ENCODE measurements at places on chromosomes 2 and 18.
A peak's percentile ranks its signal among the peaks of the same experiment; 100 is the strongest.

DNA sequence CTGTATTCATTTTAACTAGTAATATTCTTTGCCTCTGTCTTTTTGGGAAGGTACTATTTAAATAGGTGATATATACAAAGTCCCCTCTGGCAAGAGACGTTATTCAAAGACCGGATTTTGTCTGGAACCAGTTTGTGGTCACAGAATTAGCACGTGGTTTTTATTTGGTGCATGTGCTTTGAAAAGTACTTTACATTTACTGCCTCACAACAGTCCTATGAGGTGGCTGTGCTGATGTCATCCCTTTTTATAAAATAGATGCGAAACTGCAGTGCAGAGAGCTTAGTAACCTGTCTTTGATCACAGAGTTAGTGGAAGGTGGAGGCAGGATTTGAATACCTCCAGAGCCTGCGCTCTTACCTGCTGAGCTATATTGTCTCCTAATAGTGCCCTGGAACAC, 4.0 kb downstream of the LPIN1 start:
- DNase-seq: peak; percentile 68

GRCh38 chr2:100126201-100126600, 16.2 kb downstream of the AFF3 start:
- no peak for DNase-seq

DNA sequence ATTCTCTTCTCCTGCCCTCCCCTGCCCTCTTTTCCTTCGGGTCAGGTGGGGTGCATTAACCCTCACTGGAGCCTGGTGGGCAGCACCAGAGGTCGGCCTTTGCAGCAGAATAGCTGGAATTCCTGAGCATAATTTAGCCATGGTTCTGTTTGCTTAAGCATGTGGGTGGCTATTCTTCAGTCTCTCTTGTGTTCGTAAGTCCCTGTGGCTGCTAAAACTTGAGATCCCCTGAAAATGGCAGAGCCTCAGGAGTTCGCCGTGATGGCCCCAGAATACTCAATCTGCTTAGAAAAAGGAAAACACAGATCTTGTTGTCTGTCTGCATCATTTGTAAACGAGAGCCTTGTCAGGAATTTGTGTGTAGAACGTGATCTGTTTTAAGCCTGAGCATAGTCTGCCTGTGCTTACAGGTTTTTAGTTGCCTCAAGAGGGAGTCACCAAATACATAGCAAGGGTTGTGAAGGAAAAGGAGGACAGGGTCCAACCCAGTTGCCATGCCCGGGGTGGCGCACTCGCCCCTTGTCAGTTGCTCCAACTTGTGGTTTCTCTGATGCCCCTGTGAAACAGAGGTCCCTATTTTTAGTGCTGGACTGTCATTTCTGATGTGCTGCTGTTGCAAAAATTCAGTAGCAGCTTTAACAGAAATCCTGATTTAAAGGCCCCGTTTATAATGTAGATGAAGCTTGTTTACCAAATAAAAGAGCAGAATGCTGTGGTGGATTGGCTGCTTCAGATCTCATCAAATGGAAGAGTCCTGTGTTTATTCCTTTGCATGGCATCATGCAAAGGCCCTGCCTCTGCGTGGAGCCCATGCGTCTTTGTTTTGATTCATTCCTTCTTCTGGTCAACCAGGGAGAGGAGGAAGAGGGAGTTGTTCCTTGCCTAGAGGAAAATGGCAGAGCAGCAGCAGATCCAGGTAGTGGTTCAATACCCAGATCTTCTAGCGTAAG, 74.8 kb downstream of the WDSUB1 start:
- DNase-seq: no peak

DNA sequence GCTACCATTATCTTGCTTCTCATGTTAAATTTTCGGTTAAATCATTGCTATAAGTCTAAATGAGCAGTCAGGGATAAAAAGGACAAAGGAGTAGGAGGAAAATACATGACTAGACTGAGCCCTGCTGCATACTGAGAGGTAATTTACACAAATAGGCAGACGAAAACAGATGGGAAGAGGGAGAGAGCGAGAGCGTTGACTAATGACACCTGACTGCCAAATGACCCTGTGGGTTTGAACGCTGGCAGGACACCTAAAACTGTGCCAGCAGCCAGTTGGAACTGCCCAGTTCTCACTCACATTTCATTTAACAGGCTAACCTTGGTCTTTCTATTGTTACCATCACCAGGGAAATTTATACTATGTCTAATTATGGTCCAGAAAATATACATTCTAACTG, 978.2 kb downstream of the CPS1 start:
- no peak for DNase-seq

DNA sequence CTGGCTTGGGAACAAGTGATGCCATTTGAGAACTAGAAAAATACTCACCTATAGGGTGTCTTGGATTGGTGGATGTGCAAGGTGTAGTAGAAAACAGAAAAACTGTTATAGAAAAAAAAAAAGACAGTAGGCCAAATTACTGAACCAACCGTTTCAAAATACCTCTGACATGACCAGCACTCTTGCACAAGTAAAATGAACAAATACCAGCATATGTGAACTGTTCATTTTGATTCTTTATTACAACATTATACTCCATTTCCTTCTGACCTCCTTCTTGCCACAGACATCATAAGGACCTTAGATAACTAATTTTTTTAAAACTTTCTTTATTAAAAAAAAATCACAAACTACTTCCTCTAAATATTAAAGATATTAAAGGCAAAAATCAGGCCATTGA, 125.5 kb downstream of the ATAD2B start:
- no peak for DNase-seq

DNA sequence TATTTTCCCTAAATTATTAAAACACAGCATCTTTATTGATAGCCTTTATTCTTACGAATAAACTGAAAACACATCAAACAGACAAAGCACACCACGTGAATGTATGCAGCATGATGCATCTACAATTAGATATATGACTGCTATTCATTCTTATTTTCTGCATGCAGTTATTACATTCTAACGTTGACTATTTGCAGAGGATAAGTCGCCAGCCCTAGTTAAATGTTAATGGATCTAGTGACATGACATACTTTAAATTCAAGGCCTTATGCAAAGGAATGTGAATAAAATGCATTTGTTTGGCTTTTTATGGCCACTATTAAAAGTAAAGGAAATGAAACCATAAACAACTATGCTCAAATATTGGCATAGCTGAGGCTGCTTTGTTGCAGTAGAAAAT, 172.4 kb downstream of the MAP2 start:
- no peak for DNase-seq

DNA sequence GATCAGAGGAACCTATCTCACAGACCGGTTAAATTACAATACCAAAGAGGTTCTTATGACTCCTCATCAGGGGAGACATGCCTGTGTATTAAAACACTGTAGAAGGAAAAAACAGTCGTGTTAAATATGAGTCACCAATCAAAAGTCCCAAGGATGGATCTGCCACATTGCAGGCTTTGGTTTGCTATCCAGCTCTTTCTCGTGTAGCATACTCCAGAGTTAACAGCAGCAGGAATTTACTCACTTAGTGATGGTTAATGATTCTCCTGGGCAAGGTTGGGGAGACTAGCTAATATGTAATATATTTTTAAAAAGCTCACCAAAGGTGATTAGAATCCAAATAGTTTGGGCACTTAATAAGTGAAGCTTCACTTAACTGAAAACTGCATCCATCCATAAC, 109.7 kb downstream of the MBD5 start:
- no peak for DNase-seq

GRCh38 chr2:133078667-133079411, 408.8 kb upstream of the LYPD1 start:
- DNase-seq: no peak

DNA sequence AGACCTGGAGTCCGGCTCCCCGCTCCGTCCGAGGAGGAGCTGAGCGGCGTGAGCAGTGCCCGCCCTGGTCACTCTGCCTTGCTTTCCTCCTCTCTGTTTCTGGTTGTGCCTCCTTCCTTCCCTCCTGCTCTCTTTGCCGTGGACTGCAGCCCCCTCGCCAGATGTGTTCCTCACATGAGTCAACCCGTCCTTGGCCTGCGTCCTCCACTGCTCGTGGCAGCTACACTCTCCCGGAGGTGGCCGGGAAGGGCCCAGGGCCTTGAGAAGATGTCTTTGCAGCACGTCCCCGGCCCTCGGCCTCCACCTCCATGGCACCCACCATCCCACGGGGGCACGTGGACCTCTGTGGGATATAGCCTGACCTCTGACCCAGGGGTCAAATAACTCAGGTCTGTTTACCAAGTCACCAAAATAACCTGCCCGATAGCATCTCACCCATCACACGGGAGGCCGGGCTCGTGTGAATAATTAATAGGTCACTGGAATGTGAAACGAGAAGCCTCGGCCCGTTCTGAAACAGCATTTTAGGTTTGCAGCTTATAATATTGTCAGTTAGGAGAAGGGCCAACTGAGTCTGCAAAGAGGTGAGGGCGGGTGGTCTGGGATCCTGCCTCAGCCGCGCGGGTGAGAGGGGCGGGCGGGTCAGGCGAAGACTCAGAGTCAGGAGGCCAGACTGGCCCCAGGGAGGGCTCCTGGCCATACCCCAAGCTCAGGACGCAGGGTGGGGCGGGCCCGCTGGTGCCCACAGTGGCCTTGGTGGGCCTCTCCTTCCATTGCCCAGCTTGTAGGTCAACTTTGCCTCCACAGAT, 42.6 kb downstream of the NFATC1 start:
- no peak for DNase-seq

DNA sequence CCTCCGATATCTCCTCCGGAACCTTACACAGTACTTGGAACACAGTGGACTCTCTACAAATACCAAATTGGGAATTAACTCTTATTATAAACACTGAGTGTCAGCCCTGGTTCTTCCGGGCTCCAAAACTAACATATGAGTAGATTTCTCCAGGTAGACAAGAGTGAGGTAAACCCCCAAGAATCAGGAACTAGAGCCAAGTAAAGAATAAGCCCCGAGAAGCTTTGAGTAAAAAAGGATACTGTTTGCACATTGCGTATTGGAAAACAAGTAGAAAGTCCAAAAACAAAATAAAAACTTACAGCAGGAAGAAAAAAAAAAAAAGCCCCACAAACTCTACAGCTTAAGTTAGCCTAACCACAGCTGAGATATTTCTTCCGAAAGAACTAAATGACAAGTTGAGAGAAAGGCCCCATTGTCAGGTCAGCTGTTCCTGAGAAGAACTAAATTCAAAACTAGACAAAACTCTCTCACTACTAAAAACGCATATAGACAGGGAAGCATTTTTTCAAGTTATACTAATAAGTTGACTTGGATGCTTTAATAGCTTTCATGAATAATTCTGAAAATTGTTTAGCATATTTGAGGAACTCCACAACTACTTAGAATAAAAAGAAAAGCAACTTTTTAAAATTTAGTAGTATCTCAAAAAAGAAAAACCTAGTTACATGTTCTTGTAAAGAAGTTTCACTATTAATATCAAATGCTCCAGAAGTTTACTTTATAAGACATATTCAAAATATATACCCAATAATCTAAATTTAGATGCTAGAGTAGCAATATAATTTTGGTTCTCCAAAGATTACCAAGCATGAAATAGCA, 4.3 kb upstream of the HAAO start:
- no peak for DNase-seq

GRCh38 chr2:80476535-80477117, 172.1 kb upstream of the LRRTM1 start:
- no peak for DNase-seq
